ENCODE measurements at places on chromosomes 11 and 22.
A peak's percentile ranks its signal among the peaks of the same experiment; 100 is the strongest.

GRCh38 chr11:113267493-113267892 is 46.9 kb upstream of the TTC12 start:
- peak; percentile 48 for DNase-seq

DNA sequence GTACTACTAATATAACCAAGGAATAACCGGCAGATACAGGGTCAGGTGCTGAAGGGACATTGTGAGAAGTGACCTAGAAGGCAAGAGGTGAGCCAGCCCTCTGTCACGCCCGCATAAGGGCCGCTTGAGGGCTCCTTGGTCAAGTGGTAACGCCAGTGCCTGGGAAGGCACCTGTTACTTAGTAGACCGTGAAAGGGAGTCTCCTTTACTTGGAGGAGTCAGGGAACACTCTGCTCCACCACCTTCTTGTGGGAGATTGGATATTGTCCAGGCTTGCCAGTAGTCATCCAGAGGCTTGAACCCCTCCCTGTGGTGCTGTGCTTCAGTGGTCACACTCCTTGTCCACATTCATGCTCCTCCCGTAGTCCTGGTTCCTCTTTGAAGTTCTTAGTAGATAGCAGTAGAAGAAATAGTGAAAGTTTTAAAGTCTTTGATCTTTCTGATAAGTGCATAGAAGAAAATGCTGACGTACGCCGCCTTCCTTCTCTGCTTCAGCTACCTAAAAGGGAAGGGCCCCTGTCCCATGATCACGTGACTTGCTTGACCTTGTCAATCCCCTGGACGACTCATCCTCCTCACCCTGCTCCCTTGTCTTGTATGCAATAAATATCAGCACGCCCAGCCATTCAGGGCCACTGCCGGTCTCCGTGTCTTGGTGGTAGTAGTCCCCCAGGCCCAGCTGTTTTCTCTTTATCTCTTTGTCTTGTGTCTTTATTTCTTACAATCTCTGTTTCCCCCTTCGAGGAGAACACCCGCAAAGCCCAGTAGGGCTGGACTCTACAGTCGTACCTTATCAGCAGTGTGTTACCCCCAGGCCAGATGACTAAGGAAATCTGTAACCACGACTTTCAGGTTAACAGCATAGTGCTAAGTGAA is 6.1 kb downstream of the NUP50 start:
- DNase-seq, result no peak

DNA sequence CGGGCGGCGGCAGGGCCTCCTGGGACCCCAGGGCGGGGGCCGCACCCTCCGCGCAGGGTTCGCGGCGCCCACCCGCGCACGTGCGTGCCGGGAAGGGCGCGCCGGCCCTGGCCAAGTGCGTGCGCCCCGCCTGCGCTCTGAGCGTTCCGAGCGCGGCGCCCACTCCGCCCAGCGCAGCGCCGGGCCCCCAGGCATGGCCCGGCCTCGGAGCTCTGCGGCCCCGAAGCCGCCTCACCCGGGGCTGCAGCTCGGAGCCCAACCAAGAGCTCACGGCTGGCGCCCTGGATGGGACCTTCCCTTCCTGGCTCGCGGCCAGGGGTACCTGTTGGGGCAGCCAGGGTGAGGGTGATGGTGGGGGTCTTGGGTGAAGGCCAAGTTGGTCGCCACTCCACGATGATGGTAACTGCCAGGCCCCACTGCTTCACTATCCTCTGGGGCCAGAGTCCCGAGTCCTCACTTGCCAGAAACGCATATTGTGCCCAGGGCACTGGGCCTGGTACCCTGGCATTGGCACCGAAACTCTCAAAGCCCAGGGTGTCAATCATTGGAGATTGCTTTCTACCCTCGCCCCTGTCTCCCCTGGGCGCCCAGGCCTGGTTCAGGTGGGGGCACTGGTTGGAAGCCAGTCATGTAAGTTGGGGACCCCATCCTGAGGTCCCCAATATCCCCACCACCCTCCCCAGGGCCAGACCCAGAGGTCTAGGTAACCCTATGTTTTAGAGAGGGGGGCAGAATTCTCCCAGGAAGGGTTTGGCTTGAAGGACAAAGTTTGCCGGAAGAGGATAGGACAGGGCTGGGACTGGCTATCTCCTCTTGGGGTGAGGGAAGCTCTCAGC is 882 bp downstream of the ANO1 start:
- DNase-seq, result no peak

GRCh38 chr11:95500466-95500865 is 269.5 kb upstream of the SESN3 start:
- no peak for DNase-seq

GRCh38 chr11:87722756-87723565 is 452.3 kb downstream of the RAB38 start:
- DNase-seq, result no peak

GRCh38 chr11:74468058-74468457 is 709 bp upstream of the KCNE3 start:
- DNase-seq, result no peak

DNA sequence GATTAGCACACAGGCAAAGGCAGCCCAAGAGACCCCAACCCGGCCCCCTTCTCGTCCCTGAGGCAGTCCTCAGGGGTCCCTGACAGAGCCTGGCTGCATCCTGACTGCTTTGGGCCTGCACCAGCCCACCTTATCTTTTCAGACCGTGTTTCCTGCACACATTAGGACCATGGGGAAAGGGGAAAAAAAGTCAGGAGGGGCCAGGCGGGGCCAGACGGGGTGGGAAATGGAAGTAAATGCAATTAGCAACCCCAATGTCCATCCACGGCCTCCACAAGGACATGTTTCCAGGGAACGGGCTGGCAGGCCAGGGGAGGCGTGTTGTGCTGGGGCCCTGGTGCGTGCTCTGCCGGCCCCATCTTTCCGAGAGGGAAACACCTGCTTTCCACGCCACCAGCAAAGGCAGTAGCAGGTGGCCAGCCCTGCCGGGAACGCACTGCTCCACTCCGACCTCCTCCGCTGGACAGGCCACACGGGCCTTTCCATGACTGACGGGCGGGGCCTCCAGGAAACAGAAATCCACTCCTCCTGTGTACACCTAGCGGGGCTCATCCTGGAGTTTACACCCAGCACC is 7.4 kb downstream of the EHD1 start:
- no peak for DNase-seq

- DNase-seq, result peak; percentile 65
Measured at GRCh38 chr22:38316364-38317121, 690 bp downstream of the CSNK1E start.

- no peak for DNase-seq
Measured at GRCh38 chr22:34975721-34976120, 90.2 kb upstream of the ISX start.

DNA sequence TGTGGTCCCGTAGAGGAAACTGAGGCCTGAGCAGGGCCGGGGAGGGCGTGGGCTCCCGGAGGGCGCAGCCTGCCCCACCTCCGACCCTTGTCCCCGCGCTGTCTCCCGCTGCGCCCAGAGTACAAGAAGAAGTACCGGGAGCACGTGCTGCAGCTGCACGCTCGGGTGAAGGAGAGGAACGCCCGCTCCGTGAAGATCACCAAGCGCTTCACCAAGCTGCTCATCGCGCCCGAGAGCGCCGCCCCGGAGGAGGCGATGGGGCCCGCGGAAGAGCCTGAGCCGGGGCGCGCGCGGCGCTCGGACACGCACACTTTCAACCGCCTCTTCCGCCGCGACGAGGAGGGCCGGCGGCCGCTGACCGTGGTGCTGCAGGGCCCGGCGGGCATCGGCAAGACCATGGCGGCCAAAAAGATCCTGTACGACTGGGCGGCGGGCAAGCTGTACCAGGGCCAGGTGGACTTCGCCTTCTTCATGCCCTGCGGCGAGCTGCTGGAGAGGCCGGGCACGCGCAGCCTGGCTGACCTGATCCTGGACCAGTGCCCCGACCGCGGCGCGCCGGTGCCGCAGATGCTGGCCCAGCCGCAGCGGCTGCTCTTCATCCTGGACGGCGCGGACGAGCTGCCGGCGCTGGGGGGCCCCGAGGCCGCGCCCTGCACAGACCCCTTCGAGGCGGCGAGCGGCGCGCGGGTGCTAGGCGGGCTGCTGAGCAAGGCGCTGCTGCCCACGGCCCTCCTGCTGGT is 1.9 kb downstream of the NLRP6 start:
- DNase-seq, result no peak

DNA sequence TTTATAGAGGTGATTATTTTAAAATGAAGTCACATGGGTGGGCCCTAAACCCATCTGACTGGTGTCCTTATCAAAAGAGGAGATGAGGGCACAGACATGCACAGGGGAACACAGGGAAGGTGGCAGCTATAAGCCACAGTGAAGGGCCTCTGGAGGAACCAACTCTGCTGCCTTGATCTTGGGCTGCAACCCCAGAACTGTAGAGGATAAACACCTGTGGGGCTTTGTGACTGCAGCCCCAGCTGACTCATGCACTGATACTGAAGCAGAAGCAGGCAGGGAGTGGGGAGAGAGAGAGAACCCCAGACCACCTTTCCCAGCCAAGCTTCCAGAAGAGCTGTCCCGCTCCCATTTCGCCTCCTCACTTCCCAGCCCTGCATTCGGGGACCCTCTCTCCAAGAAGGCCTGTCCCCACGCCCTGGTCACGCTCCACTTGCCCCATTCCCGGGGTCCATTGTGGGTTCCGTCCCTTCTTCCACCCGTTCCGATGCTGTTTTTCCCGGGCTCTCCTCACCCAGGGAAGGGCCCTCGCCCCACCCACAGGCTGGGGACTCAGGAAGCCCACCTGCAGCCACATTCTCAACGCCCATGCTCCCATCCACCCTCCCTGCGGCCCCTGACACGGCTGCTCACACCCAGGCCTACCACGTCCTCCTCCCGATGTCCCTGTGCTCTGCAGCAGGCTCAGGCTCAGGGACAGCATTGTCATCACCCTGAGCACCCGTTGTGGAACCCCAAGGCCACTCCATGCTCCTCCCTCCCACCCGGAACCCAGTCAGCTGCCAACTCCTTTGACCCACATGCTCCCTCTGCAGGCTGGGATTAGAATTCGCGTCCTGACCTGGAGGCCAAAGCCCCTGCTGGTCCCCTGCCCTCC is 90.8 kb upstream of the SHANK2 start:
- DNase-seq, result no peak

DNA sequence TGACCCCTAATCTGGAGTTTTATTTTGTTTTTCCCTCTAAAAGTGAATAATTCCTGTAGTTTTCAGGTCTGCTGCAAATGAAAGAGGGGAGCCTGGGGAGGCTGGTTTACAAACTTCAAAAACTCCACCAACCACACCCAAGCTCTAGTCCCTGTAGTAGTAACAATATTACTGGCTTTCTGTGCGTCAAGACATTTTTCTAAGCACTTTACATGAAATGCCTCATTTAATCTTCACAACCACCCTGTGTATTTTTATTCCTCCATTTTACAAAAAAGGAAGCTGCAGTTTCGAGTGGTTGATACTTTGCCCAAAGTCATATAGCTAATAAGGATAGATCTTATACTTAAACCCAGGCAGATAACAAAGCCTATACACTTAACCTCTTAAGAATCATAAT is 23.5 kb downstream of the CTNND1 start:
- DNase-seq, result no peak

DNA sequence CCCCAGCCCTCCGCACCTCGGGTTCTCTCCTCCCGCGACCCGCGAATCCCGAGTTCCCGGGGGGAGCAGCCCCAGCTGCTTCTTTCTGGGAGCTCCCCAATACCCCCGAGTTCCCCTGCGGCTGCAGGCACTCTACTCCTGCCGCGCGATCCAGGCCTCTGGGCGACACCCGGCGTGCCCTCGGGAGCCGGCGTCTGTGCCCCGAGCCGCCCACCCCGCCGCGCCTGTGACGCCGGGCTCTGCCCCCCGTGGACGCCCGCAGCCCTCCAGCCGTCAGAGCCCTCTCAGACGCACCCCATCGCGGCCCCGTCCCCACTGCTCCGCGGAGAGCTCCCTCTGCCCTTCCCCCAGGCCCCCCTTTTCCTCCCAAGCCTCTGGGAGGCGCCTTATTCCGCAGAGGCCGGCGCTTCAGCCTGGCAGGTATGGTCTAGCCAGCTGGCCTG is 422 bp downstream of the GLB1L2 start:
- no peak for DNase-seq

GRCh38 chr11:76203937-76204336 is 2.4 kb downstream of the WNT11 start:
- DNase-seq, result no peak

GRCh38 chr11:12420040-12420439 is 42.7 kb downstream of the PARVA start:
- no peak for DNase-seq

GRCh38 chr11:103618528-103618927 is 417.9 kb upstream of the DDI1 start:
- no peak for DNase-seq
